ENCODE measurements at places on chromosomes 7 and 10. TPM values are rescaled to one million over a fixed set of nuclear protein-coding genes. Genes with fewer than 3 reads are reported as not detected.
A peak's percentile ranks its signal among the peaks of the same experiment; 100 is the strongest.

DNA sequence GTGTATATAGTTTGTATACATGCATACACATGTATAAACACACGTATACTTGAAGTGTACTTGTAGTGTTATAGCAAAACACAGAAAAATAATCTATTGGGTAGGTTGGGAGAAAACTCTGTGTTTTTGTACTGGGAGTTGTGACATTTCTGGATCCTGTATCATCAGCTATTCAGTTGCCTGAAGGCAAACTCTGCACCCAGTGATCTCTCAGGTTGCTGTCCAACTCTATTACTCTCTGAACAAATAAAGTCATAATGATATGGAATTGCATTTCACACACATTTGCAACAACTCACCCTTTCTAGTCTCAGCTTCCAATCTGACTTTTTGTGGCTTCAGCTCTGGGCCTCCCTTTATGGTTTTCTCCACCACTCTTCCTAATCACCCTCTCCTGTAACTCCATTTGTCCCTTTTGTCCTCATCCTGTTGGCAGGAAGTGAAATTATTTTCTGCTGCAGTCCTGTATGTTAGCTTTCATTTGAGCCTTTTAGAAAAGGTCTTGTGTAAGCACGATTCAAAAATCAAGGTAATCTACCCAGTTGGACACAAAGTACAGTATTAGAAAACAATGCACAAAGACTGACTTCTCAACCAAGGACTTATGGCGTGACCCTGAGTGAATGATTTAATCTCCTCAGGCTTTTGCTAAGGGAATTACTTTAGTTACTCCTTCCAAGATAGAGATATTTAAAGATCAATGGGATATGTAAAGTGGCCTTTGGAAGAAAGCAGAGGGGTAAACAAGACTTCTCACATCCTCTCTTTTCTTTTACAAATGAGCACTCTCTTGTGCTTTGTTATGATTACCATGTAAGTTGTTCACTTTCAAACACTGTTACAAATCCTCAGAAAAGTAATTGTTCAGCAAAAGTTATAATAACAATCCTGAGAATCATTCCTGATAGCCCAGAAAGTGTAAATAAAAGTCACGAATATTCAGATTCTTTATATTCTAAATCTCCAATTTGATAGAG, 249.1 kb downstream of the KCND2 start:
- H3K4me1 ChIP-seq = no peaks in the 10 kb centered on the region
- H3K27ac ChIP-seq = no peak overlapping the region
- no peak for DNase-seq
- H3K36me3 ChIP-seq = no peaks in the 10 kb centered on the region

The CRTAC1 gene
- 82.4 TPM for total RNA-seq

DNA sequence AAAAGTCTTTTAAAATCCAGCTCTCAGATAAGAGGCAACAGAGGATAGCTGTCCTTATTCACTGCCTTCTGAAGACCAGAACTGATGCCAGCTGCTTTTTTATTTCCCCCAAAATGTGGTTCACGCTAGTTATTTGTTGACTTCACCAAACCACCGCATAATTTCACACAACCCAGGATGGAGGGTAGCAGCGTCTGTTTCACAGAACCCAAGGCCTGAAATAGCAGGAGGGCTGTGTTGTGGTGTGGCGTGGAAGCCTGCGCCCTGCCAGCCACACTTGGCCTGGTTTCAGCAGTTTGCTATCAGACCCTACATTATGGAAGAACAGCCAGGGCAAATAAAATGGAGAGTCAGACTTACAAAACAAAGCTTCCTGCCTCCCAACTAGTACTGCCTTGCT, 155.4 kb downstream of the DYNC1I1 start:
- no peaks in the 10 kb centered on the region for H3K36me3 ChIP-seq
- no peak overlapping the region for H3K4me3 ChIP-seq
- no peak overlapping the region for H3K27ac ChIP-seq
- H3K27me3 ChIP-seq = peaks cover 11% of the 10 kb centered on the region
- DNase-seq = peak; percentile 66

DNA sequence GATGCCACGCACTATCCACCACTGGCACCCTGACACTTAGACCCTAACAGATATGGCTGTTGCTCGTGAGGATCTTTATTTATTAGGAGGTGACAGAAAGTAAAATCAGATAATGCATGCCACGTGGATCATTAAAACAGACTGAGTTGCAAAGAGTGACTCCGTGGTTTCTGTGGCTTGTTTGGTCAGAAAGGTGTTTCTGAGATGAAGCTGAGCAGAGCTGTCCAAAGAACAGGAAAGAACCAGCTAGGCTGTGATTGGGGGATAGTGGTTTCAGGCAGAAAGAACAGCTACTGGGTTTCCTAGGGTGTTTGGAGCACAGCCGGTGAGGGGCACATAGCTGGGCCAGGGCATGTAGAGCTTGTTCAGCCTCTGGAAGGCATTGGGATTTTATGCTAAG, 34.4 kb downstream of the CSGALNACT2 start:
- H3K4me3 ChIP-seq = no peak overlapping the region
- no peak for DNase-seq
- H3K27me3 ChIP-seq = no peaks in the 10 kb centered on the region
- H3K27ac ChIP-seq = peak overlapping the region; percentile 13

DNA sequence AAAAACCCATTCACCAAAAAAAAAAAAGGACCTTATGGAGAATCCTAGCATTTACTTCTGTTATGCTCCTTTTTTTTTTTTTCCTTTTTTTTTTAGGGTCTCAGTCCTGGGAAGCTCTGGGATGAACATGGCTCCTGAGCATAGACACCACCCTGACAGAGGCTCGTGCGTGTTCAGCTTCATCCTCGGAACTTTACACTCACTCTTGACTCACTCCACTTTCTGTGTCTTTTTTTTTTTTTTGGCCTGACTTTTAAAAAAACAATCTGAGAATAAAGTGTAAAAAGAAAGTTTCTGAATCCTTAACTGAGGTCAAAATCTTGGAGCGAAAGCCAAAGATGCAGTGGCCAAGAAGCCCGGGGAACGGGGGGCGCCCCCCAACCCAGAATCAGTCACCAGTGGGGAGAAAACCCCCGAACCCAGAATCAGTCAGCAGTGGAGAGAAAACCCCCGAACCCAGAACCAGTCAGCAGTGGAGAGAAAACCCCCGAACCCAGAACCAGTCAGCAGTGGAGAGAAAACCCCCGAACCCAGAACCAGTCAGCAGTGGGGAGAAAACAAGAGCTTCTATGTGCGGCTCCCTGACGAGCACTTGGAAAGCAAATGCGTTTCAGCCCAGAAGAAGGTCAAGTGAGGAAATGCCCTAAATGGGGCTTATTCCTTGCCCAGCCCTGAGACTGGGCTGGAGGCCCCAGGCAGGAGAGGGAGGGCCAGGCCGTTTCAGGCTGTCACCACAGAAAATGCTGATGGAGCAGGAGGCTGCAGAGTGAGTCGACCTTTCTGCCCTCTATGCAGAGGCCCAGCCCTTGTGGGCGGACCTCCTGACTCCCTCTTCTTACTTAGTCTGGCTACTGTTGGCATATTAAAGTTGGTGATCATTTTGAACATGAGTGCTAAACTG, 19.0 kb upstream of the PFKP start:
- no peaks in the 10 kb centered on the region for H3K36me3 ChIP-seq
- H3K4me1 ChIP-seq = no peaks in the 10 kb centered on the region
- no peak overlapping the region for H3K4me3 ChIP-seq
- H3K27ac ChIP-seq = no peak overlapping the region

The PLEKHA8 gene
- 16.7 TPM for total RNA-seq

The KBTBD2 gene
- 80.5 TPM for total RNA-seq

DNA sequence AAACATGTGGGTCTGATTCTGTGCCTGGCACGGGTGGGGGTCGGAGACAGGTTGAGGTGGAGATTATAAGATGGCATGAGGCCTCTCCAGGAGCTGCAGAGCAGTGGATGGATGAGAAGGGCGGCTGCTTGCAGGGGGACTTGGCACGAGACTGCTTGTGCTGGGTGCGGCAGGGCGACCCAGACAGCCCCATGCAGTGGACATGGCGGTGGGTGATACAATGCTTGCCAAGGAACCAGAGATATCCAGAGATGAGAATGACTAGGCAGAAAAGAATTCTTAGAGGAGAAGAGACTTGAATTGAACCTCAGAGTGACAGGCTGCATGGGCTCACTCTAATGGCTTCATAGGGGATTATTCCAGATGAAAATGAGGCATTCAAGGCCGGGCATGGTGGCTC, 145.4 kb downstream of the NEURL1 start:
- no peak for DNase-seq
- peaks cover 34% of the 10 kb centered on the region for H3K4me1 ChIP-seq
- peaks cover 7% of the 10 kb centered on the region for H3K36me3 ChIP-seq
- no peaks in the 10 kb centered on the region for H3K27me3 ChIP-seq
- H3K4me3 ChIP-seq = no peak overlapping the region
- no peak overlapping the region for H3K27ac ChIP-seq

DNA sequence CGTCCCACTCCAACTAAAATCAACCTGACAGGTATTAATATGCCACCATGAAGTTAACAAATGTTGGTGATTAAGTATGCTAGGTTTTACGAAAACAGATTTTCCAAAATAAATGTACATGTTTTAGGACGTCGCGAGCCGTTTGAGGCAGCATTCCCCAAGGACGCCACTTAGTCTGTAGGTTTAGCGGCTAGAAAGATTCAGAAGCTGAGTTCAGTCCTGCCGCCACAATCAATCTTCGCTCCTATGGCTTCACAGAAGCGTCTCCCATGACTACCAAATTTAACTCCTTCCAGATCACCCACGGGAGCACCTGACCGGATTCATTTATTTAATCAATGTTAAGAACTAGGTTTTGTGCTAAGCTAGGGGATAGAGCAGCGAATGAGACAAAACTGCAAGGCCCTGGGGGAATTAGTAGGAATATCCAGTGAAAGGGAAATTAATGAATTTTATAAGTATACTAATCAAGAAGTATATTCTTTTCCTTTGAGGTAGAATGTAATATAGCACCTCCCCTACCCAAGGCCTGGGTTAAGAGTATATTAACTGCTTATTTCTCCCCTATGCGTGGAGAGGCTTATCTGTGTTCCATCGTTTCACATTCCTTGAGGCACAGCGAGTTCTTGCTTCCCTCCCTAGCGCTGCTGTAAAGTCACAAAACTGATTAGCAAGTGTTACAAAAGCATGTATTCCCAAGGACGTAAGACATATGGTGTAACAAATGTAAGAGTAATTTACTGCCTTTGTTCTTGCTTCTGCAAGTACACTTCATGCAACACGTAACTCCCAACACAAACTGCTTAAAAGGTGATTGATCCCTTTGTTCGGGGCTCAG, 994 bp upstream of the CYP51A1 start:
- peak overlapping the region; percentile 99 for H3K4me3 ChIP-seq
- no peaks in the 10 kb centered on the region for H3K36me3 ChIP-seq
- H3K27ac ChIP-seq = peak overlapping the region; percentile 75
- H3K4me1 ChIP-seq = peaks cover 1% of the 10 kb centered on the region
- DNase-seq = peak; percentile 55

DNA sequence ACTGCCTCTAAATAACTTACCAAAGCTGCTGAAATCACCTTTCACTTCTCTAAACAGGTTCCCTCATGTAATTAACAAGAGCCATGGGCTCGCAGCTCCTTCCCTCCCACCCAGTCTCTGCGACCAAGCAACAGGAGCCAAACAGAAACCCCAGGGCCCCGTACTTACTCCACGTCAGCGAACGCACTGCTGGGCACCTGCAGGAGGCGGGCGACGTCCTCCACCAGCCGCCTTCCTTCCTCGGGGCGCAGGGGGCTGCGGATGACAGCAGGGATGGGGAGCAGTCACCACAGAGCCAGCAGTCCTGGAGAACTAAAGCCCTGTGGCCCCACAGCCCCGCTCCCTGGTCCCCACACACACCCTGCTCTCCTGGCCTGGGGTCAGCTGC, 477.0 kb downstream of the PTPRN2 start:
- H3K4me1 ChIP-seq = no peaks in the 10 kb centered on the region
- no peaks in the 10 kb centered on the region for H3K27me3 ChIP-seq
- DNase-seq = no peak
- no peak overlapping the region for H3K4me3 ChIP-seq
- H3K27ac ChIP-seq = no peak overlapping the region
- H3K36me3 ChIP-seq = no peaks in the 10 kb centered on the region

GRCh38 chr10:85642082-85642420, 724.5 kb downstream of the GRID1 start:
- no peaks in the 10 kb centered on the region for H3K27me3 ChIP-seq
- peak; percentile 46 for DNase-seq
- no peak overlapping the region for H3K27ac ChIP-seq
- H3K4me3 ChIP-seq = no peak overlapping the region

- peak; percentile 11 for DNase-seq
- H3K27me3 ChIP-seq = no peaks in the 10 kb centered on the region
- H3K4me3 ChIP-seq = no peak overlapping the region
- H3K27ac ChIP-seq = no peak overlapping the region
- H3K4me1 ChIP-seq = no peaks in the 10 kb centered on the region
Observed at GRCh38 chr7:11328309-11328708, 354.6 kb downstream of the PHF14 start.

The KMT2E gene
- total RNA-seq = 94.6 TPM

GRCh38 chr7:104694710-104695109, 319.3 kb upstream of the KMT2E start:
- no peak for DNase-seq
- H3K4me1 ChIP-seq = no peaks in the 10 kb centered on the region
- H3K36me3 ChIP-seq = no peaks in the 10 kb centered on the region
- no peak overlapping the region for H3K27ac ChIP-seq
- no peaks in the 10 kb centered on the region for H3K27me3 ChIP-seq

The ITGA8 gene
- 124 TPM for total RNA-seq

- H3K4me1 ChIP-seq = no peaks in the 10 kb centered on the region
- peak; percentile 35 for DNase-seq
Observed at GRCh38 chr7:109898-110556, 82.3 kb upstream of the FAM20C start.

DNA sequence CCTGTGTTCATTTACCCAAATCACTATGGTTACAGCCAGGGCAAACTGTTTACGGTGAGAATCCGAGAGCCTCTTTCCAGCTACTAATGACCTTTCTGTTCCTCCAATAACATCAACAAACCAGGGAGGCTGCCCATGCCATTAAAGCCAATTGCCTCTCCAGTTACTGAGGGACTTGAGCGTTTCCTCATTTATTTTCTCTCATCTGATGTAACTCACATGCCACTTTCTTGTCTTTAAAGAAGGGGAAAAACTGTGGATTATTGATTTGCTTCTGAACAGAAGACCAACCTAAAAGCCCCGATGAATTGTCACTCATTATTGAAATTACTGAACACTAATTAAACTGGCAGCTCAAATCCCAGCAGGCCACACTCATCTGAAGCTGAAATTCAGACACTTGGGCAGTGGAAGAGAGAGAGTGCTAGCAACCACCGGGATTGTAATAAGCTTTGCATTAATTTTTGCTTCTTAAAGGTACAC, 595.8 kb upstream of the MKI67 start:
- H3K27ac ChIP-seq = no peak overlapping the region
- no peak for DNase-seq
- H3K27me3 ChIP-seq = no peaks in the 10 kb centered on the region

The SCIN gene
- 24.7 TPM for total RNA-seq

DNA sequence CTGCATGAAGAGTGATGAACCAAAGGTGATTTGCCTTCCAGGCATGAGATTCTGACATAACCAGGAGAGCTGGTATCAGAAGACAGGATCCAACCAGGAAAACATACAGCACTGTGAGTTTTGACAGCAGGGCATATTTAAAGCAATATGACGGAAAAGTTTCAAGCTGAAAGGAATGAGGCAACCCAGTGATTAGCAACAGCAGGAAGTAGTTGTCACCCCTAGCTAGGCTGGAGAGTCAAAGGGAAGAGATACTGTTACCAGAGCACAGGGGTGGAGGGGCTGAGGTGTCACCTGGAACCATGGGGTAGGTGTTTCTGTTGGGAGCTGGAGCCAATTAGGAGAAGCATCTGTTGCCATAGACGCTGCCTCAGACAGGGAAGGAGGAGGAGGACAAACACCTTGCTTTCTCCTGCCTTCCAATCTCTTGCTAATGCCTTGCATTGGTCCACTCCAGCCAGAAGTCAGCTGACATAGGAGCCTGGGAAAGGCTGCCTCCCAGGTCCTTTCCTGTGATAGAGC, 125.4 kb upstream of the SORCS3 start:
- no peaks in the 10 kb centered on the region for H3K27me3 ChIP-seq
- H3K4me1 ChIP-seq = no peaks in the 10 kb centered on the region
- no peak overlapping the region for H3K4me3 ChIP-seq
- no peak for DNase-seq
